Cardiac muscle cell (in vitro differentiated cells and primary cell): ENCODE measurements at places on chromosomes 2 and 18. TPM values are rescaled to one million over a fixed set of nuclear protein-coding genes. Genes with fewer than 3 reads are reported as not detected.
A peak's percentile ranks its signal among the peaks of the same experiment; 100 is the strongest.

DNA sequence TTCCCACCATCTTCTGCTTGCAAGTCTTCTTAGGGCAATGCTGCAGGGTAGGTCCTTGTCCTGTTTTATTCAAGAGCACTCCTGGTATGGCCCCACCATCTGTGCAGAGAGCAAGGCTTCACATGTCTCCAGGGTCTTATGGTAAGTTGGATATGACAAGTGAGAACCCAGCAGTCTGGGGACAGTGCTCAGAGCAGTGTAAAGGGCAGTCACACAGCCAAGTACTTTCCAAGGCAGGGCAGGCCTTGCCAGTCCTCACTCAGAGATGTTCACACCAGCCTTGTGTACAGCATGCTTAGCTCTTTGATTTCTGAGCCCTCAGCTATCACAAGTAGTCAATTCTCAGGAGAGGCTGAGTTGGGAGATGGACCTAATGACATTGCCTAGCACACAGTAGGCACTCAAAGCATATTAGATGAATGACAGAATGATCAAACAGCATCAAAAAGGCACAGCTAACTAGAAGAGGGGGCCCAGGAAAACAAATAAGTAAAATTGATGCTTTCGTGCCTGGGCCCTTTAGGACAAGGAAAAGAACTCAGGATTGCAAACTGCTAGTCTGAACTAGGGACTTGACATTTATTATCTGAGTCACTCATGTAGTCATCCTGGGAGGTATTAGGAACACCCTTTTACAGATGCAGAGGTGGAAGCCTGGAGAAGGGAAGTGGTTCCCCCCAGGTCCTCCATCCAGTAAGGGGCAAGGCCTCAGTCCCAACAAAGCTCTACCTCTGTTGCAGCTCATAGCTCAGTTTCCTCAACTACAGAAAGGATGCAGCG, 86.7 kb upstream of the CTAGE1 start:
- DNase-seq: no peak

DNA sequence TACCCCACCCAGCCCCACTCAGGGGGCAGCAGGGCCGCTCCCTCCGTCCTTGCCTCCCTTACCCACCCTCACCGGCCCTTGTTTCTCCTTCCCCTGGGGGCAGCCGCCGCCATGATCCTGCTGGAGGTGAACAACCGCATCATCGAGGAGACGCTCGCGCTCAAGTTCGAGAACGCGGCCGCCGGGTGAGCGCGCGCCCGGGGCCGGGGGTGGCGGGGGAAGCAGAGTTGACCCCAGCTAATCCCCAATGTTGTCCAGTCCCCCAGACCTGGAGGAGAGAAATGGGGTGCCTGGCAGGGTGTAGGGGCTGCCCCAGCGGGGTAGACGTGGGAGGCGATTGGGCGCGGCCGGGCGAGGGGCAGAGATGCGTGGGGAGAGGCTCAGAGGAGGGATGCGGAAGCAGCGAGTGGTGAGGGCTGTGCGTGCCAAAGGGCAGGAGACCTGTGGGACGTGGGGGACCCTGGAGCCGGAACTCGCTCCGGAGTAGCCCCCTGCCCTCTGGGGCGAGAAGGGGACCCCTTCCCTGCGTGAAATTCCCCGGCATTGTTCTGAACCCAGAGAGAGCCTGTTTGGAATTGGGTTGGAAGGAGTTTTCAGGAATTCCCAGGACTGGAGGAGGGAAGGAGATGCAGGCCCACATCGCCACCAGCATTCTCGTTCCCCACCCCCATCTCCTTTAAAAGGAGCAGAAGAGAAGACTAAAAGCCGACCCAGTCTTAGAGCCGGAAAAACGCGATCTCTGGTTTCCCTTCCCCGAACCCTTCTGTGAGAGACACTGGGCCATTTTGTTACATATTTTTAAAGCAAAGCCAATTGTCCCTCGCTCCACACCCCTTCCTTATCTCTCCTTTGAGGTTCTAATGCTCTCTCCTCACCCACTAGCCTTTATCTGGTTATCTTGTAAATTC, 625 bp downstream of the ARPC2 start:
- DNase-seq: peak; percentile 50

GRCh38 chr2:45285771-45286390, 276.6 kb upstream of the SIX2 start:
- DNase-seq: peak; percentile 12

GRCh38 chr2:147490401-147491261, 354.2 kb upstream of the ACVR2A start:
- DNase-seq: no peak

GRCh38 chr18:76252880-76253279, 242.2 kb downstream of the ZNF516 start:
- DNase-seq: peak; percentile 31

GRCh38 chr2:157761520-157761919, 114.6 kb downstream of the ACVR1 start:
- DNase-seq: no peak

The CCDC68 gene
- total RNA-seq: 0.28 and 1.3 TPM in 2 replicates

- DNase-seq: no peak
These were observed 83.8 kb upstream of the PPM1B start for GRCh38 chr2:44084850-44085249.
